T-helper 2 cell treated with Interferon-gamma antibody and Interleukin-4, amounts not matched to agents 100 ng/mL and 5 ng/mL, for 36 hours (primary cell): ENCODE measurements at places on chromosomes 4 and X. TPM values are rescaled to one million over a fixed set of nuclear protein-coding genes. Genes with fewer than 3 reads are reported as not detected.

HTN1 gene
- total RNA-seq, result not detected in 2 replicates

GAGE12F gene
- not detected in 2 replicates for total RNA-seq

GAGE12D gene
- total RNA-seq, result not detected in 2 replicates

GYPE gene
- total RNA-seq, result 0.32 TPM in 1 of 2 replicates, not detected in the other

SPANXN4 gene
- not detected in 2 replicates for total RNA-seq
